ENCODE measurements at places on chromosomes 1 and 21.

DNA sequence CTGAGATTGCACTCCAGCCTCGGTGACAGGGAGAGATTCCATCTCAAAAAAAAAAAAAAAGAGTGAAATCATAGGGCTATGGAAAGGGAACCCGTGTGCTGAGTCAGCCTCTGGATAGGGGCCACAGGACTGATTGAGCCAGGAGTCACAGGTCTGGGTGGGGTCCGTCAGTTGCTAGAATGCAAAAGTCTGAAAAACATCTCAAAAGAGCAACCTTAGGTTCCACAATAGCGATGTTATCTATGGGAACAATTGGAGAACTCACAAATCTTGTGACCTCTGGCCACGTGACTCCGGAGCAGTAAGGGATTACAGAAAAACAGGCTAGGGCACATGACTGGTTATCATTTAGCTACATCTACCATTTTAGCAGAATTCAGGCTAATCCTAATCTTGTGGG is 32.8 kb upstream of the GREM2 start:
- DNase-seq: no peak

DNA sequence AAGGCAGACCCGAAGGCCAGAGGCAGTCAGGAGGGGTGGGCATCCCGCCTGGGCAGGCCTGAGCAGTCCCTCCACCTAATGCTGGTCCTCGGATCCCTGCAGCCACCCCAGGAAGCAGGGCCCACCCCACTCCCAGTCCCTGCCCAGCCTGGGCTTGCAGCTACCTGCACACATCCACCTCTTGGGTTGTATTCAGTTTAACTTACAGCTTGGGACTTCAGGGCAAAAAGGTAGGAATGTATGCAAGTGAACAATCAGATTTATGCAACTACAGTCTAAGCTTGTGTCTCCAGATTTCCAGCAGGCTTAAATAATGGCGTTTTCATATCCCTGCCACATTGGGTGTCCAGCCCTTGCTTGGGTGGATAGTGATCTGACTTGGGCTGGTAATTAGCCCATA is 17.4 kb downstream of the LDLRAP1 start:
- DNase-seq: no peak

DNA sequence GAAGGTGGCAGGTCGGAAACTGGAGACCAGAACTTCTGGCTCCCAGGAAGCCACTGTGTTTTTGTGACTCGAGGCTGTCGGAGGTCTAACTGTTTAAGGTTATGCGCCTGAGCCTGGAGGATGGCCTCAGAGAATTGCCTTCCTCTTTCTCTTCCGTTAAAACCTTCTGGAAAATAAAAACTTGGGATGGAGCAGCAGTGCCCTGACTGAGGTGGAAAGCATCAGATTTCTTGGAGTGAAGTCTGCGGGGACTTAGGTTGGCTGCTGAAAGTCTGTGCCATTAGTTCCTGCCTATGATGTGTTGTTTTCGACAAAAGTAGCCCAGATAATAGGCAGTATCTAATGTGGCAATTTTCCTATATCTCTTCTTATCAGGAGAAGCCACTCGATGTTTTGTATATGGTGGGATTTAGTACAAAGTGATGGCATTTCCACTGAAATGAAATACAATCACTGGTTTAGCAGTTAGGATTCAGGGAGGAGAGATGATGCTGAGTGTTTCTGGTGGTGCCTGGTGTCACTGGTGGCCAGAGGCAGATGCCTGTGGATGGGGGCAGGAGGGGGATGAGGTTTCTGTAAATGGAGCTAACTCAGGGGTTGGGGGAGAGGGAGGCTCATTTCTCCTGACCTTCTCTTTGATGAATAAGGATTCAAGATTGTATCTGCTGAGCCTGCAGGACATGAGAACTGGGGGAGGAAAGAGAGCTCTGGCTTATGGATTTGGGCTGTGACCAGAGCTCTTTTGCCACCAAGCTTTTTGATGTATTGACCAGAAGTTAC is 150.8 kb downstream of the CAMTA1 start:
- no peak for DNase-seq

DNA sequence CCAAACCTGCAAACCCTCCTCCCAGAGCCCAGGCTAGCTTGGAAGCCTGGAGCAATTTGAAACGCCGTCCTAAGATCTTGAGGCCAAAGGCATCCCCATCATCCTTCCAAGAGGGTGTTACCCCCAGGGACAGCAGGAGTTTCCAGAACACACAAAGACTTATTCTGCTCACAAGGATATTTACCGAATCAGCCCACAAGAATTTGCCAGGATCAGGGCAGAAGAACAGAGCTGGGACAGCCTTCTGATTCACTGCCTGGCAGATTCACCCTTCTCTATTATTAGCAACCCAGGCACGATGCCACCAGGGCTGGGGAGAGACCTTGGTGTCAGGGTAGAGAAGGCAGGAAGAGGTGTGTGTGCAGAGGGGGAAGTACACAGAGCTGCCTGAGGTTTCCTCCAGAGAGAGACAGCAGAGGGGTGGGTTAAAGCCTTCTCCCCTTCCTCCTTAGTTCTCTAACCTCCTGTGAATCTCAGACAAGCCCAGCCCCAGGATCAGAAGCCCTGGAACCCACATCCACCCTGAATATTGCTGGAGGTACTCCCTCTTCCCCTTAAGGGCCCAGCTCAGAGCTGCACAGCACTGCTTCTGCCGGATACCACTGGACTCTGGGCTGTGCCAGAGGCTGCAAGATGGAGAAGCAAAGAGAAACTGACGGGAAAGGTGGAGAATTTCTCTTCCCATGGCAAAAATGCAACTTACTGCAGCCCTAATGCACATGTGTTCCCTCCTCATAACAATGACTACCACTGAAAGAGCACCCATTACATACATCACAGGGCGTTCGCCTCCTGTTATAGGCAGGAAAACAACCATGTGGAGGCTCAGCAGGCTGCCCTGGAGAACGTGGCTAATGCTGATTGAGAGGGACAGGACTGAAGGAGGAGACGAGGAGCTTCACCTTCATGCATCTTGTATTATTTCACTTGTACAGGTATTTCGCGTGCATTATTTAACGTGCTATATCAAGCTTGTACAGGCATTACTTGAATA is 61.8 kb downstream of the ITPKB start:
- DNase-seq: peak; percentile 77
